ENCODE measurements at places on chromosomes 16 and 17. TPM values are rescaled to one million over a fixed set of nuclear protein-coding genes. Genes with fewer than 3 reads are reported as not detected.

- no peak overlapping the region for H3K4me3 ChIP-seq
- H3K27ac ChIP-seq = no peak overlapping the region
- no peak for DNase-seq
- H3K36me3 ChIP-seq = no peaks in the 10 kb centered on the region
- no peaks in the 10 kb centered on the region for H3K4me1 ChIP-seq
Measured at GRCh38 chr16:87312008-87312407, 5.2 kb downstream of the C16orf95 start.

DNA sequence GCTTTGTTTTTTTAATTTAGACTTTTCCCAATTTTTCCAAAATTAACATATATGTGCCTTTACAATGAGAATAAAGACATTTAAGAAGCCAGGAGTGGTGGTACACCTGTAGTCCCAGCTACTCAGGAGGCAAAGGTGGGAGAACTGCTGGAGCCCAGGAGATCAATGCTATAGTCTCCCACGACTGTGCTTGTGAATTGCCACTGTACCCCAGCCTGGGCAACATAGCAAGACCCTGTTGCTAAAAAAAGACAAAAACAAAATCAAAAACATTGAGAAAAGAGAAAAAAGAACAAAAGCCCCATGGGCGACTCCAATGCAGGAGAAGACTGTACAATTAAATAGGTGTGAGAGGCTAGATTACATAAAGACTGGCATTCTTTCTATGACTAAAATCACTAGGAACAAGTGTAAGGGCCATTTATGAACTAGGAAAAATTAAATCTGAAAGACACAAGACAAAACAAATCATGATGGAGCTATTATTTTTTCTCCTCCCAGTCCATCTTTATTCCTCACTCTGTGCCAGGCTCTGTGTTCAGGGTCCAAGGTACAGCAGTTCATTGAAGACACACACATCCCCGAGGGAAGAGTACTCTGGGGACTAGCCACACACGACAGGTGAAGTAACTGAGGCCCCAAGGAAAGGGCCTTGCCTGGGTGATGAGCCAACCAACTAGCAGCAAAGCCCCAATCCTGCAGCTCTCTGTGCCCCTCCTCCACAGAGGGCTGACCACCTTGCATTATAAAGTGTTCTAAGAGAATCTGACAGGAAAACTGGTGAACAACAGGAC, 79.8 kb downstream of the CREBBP start:
- no peaks in the 10 kb centered on the region for H3K36me3 ChIP-seq
- H3K27ac ChIP-seq = no peak overlapping the region
- no peak for DNase-seq

The FNDC8 gene
- total RNA-seq = not detected

The DOC2A gene
- 4.6 TPM for total RNA-seq

The MYO15A gene
- total RNA-seq = not detected

The BHLHA9 gene
- not detected for total RNA-seq

All from PC-3 (cell line).